Esophagus squamous epithelium (tissue), 5 donors: ENCODE measurements at places on chromosomes 4 and X.

DNA sequence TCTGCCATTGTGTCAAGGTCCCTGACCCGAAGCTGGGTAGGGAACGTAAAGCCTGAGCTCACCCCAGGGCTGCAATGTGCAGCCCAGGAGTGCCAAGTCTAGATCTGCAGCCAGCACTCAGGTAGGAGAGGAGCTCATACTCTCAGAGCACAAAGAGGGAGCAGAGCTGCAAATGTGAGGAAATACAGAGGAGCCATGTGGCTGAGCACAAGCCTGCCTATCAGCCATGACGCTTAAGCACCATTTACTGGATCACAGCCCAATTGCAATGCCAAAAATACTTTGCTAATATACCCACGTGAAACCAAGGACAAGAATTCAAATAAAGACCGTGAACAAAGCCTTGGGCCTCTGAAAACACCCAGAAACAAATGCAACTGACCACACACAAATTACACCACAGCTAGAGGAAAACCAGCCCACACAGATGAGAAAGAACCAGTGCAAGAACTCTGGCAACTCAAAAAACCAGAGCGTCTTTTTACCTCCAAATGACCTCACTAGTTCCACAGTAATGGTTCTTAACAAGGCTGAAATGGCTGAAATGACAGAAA, 69.0 kb upstream of the HPF1 start:
- DNase-seq = no peak

DNA sequence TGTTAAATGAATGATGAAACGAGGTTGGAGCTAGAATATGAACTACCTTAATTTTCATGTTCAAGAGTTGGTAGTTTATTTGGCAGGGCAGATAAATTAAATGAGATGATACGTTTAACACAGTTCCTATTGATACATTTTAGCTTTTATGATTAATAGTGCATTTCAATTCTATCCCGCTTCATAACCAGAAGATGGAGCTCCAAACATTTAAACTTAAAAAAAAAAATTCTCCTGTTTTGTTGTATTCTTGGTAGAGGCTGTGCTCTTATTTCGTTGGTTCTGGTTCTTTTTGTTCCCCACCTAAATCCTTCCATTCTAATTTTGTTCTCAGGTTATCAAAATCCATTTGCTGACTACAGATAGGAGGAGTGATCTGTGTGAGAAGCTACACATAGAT, 71.8 kb upstream of the PTPN13 start:
- no peak for DNase-seq

- DNase-seq = no peak
Measured at GRCh38 chr4:1365271-1366178, 18.5 kb downstream of the UVSSA start.

GRCh38 chrX:103941201-103941975, 21.0 kb upstream of the TMSB15B start:
- no peak for DNase-seq
